MCF 10A (cell line): ENCODE measurements at places on chromosomes 4 and X. TPM values are rescaled to one million over a fixed set of nuclear protein-coding genes. Genes with fewer than 3 reads are reported as not detected.

DNA sequence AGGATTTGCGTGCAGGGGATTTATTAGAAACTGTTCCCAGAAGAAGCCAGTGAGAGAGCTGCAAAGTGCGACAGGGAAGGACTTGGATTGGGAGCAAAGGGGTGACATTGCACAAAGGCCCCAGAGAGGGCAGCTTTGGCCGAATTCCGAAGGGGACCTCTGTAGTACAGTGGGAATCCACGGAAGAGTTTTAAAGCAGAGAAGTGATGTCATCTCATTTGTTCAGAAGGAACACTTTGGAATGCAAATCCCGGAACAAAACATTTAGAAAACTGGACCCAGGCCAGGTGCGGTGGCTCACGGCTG lies 71.7 kb downstream of the FAM184B start:
- no peaks in the 10 kb centered on the region for H3K36me3 ChIP-seq
- H3K4me1 ChIP-seq = no peaks in the 10 kb centered on the region
- DNase-seq = no peak
- no peak overlapping the region for H3K4me3 ChIP-seq

CYBB gene
- 0.07 TPM in 1 of 2 replicates, not detected in the other for total RNA-seq

DNA sequence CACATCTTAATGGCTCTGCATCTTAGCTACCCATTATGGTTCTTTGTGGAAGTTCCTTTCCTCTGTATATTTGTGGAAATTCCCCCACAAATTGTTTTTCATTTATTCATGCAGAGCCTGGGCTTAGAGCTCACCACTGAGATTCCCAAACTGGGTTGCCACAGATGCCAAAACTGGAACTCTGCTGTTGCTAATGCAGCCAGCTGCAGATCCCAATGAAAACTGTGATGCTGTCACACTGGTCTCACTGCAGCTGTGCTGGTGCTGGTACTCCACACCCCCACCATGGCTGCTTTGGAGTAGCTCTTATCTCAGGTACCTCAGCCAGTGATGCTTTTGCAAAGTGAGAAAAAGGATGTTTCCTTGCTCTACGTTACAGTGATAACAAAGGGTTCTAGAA lies 87.7 kb downstream of the DCK start:
- H3K4me3 ChIP-seq = no peak overlapping the region
- H3K4me1 ChIP-seq = no peaks in the 10 kb centered on the region
- H3K27ac ChIP-seq = no peak overlapping the region

GRCh38 chrX:97619499-97619898 lies 735.8 kb downstream of the RPA4 start:
- DNase-seq = no peak
- no peak overlapping the region for H3K27ac ChIP-seq
- peaks cover 6% of the 10 kb centered on the region for H3K36me3 ChIP-seq
- H3K27me3 ChIP-seq = peaks cover 21% of the 10 kb centered on the region
- no peaks in the 10 kb centered on the region for H3K4me1 ChIP-seq

QRFPR gene
- 6.5 and 8.4 TPM in 2 replicates for total RNA-seq

DNA sequence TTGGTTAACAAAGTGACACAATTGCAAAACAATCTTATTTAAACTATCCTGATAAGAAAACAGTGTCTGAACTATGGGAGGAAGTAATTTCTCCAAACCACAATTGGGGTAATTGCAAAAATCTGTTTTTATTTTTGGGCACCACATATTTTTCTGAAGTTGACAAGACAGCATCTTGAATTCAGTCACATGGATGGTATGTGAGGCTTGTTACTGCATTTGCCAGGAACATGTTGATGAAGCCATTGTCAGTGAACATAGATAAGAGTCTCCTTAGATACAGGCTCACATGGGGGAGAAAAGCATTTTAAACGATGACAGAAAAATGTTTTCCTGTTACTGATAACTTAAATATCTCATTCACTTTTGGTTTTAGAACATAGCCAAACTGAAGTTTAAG lies 5.5 kb upstream of the USP53 start:
- H3K36me3 ChIP-seq = no peaks in the 10 kb centered on the region
- no peak overlapping the region for H3K4me3 ChIP-seq
- H3K27ac ChIP-seq = no peak overlapping the region
- H3K27me3 ChIP-seq = no peaks in the 10 kb centered on the region

DNA sequence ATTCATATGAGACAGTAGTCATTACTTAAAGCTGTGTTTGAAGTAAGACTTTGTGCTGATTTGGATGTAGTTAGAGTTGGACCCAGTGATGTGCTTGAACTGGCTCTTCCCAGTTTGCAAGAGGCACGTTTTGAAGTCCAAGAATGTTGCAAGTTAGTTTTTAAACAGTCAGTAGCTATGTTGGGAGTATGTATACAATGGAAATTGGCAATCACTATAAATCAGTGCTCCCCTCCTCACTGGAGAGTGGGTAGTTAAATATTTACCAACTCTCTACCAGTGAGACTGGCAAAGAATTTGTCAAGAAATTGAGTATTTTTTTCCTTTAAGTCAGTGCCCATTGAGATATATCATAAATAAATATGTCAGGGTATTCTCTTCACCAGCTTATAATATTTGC lies 191.9 kb upstream of the SPRY1 start:
- no peaks in the 10 kb centered on the region for H3K27me3 ChIP-seq
- H3K4me3 ChIP-seq = no peak overlapping the region
- no peaks in the 10 kb centered on the region for H3K36me3 ChIP-seq

- peaks cover 1% of the 10 kb centered on the region for H3K36me3 ChIP-seq
- H3K27me3 ChIP-seq = no peaks in the 10 kb centered on the region
- H3K4me1 ChIP-seq = peaks cover 17% of the 10 kb centered on the region
- H3K4me3 ChIP-seq = no peak overlapping the region
- no peak for DNase-seq
- no peak overlapping the region for H3K27ac ChIP-seq
These were observed 88.9 kb upstream of the CLDN34 start for GRCh38 chrX:9878146-9878820.

- H3K27ac ChIP-seq = no peak overlapping the region
- H3K4me3 ChIP-seq = no peak overlapping the region
- peaks cover 12% of the 10 kb centered on the region for H3K27me3 ChIP-seq
These were observed 370.7 kb downstream of the FBXW7 start for GRCh38 chr4:152165146-152165545.

CTAG2 gene
- not detected in 2 replicates for total RNA-seq

GRCh38 chrX:137195991-137196390 lies 162.2 kb upstream of the GPR101 start:
- H3K4me1 ChIP-seq = peaks cover 8% of the 10 kb centered on the region
- no peaks in the 10 kb centered on the region for H3K36me3 ChIP-seq
- DNase-seq = peak; percentile 81

GRCh38 chr4:121726642-121727268 lies 30.0 kb upstream of the ANXA5 start:
- peak; percentile 74 for DNase-seq
- peaks cover 7% of the 10 kb centered on the region for H3K4me1 ChIP-seq
- no peaks in the 10 kb centered on the region for H3K36me3 ChIP-seq

CT45A5 gene
- total RNA-seq = not detected in 2 replicates

OPN1MW3 gene
- not detected in 2 replicates for total RNA-seq

WDR17 gene
- total RNA-seq = 1.3 and 1.5 TPM in 2 replicates

UBA1 gene
- total RNA-seq = 248 and 293 TPM in 2 replicates

DNA sequence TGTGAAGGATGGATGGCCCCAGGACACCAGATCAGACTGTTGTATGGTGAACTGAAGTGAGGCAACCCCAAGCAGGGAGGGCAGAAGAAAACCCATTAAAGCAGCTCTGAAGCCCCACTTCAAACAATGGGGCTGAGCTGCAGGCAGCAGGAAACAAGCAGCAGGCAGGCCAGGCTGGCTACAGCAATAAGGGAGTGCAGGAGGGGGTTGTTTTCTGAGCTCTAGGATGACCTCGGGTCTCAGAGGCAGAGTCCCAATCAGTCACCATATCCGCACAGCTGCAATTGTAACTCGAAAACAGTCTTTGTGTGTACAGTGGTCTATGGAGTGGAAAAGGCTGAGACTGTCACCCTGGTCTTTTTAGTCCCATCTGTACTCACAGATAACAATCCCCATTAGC lies 90.4 kb downstream of the COL4A6 start:
- no peak overlapping the region for H3K4me3 ChIP-seq
- H3K27me3 ChIP-seq = peaks cover 75% of the 10 kb centered on the region
- H3K36me3 ChIP-seq = no peaks in the 10 kb centered on the region
- no peak for DNase-seq
- H3K27ac ChIP-seq = no peak overlapping the region

DNA sequence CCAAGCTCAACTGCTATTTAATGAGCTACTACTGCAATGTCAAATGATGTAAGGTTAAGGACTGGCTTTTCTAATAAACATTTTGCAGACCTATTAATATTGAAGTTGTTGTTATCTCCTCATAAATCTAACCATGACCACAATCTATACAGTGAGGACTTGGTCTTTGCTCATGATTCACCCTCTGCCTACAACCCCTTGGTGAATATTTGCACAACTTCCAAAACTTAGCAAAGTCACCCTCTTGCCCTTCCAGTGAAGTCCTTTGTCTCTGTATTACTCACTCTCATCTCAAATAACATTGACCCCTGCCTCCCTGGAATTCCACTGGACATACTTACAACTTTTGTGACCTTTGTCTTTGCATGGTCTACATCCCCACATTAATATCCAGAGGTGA lies 204.5 kb downstream of the KCNIP4 start:
- H3K27me3 ChIP-seq = no peaks in the 10 kb centered on the region
- no peak overlapping the region for H3K4me3 ChIP-seq
- no peaks in the 10 kb centered on the region for H3K4me1 ChIP-seq
- H3K36me3 ChIP-seq = no peaks in the 10 kb centered on the region

CORIN gene
- 0.44 and 1.0 TPM in 2 replicates for total RNA-seq
